ENCODE measurements at places on chromosomes 1 and 21.

GRCh38 chr1:36920801-36921405 lies 113.4 kb downstream of the GRIK3 start:
- no peak for DNase-seq

- no peak for DNase-seq
Observed at GRCh38 chr21:26833460-26833939, 11.7 kb downstream of the ADAMTS1 start.

DNA sequence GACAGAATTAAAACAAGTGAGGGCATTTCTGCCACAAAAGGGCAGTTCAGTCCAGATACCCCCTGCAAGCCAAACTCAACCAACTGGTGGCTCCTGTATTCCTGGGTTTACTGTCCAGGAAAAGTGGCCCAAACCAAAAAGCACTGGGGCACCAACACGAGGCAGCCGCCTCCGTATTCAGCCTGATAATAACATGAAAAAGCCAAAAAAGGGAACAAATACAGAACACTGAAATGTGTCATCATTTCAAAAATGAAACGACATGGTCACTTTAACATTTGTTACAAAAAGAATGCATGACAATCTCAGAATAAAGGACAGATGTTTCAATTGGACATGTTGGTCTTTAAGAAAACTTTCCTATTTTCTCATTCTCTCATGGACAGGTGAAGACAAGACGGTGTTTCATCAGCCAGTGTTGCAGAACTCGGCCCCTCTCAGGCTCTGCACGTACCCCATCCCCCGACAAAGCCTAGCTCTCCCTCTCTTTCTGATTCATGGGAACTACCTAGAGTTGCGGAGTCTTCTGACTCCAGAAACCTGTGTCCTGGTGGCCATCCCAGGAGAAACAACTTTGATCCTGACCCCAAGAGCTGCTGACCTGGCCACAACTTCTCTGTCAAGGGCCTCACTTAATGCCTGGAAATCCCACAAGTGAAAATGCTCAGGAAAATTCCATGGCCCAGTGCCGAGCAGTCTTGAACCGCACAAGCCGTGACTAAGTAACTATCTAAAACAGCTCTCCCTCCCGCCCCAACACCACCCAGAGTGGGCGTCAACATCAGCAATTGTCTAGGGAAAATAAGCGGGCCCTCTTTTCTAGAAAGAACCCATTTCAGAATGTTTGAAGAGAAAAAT lies 27.1 kb downstream of the ZBTB17 start:
- DNase-seq: no peak

DNA sequence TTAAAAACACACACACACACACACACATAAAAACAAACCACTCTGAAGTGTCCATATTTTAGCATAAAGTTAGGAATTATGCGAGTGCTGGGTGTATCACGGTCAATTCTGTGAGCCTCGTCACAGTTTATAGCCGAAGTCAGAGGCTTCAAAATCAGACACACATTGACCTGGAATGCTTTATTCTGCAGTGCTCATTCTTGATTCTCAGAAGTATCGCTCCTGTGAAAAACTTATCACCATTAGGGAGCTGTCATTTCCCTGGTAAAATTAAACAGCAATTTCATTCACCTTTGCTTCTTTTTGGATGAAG lies 8.7 kb upstream of the IRF2BP2 start:
- DNase-seq: no peak

DNA sequence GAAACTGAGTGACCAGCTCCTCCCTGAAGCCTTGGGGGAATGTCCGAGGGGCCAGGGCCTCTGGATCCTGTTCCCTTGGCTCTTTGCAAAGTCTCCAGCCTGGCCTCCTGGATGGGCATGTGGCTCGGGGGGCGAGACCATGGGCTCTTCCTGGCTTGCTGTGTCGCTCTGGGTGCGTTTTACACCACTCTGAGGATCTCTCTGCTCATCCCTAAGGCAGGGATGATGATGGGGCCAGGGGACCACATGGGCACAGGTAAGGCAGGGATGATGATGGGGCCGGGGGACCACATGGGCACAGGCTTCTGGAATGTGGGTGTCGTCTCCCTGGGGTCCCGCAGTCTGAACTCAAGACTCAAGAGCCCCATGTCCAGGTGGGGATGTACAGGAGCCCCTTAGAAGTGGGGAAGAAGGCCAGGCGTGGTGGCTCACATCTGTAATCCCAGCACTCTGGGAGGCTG lies 17.7 kb downstream of the TP73 start:
- no peak for DNase-seq

DNA sequence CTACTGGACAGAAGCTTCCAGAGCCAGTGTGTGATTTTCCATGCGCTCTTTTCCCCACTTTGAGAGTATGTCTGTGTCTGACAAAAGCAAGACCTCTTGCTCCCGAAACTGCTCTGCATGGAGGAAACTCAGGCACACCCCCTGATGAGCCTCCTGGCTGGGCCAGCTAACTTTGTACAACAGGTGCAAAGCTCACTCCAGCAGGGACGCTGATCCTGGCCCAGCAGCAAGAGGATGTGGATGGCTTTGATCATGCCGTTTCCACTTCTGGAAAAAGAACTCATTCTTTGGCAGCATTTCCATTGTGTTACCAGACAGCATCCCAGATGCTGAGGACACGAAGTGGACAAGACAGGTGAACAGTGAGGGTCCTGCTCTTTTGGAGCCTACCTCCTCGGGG lies 103.1 kb downstream of the TLR5 start:
- DNase-seq: no peak

GRCh38 chr1:157116737-157117103 lies 17.1 kb upstream of the ETV3L start:
- DNase-seq: no peak

- peak; percentile 41 for DNase-seq
Observed at GRCh38 chr1:8423692-8424538, 106.0 kb downstream of the SLC45A1 start.

- no peak for DNase-seq
Observed at GRCh38 chr1:66848193-66848592, 47.1 kb upstream of the INSL5 start.

DNA sequence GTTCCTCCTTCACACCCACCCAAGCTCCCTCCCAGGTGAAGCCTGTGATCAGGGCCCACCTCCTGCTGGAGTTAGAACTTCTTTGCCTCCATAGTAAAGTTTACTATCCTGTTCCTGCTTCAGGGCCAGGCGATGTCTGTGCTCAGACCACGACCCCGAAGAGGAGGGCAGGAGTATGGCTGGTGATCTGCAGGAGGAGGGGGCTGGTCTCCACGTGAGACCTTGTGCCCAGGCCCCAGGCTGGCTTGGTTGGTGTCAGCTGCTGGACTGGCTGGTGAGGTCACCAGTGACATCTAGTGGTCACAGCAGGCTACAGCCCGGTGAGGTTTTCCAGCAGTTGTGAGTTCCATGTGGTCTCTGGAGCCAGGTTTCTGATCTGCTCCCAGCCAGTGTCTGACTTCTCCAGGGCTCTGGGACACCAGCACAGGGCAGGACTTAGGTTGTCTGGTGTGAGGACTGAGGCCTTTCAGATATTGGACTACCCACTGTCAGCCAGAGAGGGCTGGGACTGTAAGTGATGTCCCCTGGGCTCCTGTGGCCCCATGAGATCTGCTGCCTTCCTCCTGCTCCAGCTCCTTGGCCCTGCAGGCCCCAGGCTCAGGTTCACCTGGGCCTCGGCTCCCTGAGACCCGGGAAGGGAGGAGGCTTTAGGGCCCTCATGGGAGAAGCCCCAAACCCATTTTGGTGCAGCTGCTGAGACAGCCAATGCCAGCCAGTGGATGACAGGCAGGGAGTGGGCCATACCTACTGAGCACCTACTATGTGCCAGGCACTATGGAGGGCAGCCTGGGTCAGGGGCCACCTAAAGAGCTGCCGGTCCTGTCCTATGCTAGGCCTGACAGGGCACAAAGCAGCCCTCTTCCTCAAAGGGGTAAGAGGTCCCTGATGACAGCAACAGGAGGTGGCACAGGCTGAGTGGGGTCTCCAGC lies 6.0 kb upstream of the UBL4B start:
- DNase-seq: peak; percentile 52

DNA sequence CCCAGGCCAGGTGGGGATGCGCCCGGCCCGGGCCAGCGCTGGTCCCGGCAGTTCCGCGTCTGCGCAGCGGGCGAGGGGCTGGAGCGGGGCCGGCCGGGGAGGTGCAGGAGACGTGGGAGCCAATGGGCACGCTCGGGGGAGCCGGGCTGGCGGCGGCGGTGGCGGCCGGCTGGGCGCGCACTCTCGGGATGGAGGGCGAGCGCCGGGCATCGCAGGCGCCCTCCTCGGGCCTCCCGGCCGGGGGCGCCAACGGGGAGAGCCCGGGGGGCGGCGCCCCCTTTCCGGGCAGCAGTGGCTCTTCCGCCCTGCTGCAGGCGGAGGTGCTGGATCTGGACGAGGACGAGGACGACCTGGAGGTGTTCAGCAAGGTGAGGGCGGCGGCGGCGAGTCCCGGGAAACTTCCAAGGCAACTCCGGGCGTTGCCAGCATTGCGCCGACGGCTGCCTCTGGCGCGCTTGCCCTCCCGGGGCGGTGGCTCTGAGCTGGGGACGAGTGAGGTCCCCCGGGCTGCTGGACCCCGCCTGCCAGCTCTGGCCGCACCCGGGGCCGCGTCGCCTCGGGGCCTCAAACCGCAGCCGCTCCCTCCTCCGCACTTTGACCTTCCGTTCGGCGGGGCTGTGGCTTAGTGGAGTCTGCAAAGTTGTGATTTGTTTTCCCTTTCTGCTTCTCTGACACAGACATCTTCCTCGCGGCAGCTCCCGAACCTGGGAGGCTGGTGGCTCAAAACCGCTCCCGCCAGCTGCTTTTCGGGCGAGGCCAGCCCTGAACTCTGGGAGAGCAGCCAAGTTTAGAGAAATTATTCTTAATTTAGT lies at the start of gene SNX7:
Gene SNX7, plus strand, starts transcription at position 178 of the 812 bp plus-strand sequence. Its CDS starts 11 bp downstream, at position 189.
- DNase-seq: no peak

- no peak for DNase-seq
Observed at GRCh38 chr1:29379443-29380073, 143.2 kb downstream of the PTPRU start.

- no peak for DNase-seq
Observed at GRCh38 chr1:67579623-67580394, 105.2 kb upstream of the GADD45A start.

DNA sequence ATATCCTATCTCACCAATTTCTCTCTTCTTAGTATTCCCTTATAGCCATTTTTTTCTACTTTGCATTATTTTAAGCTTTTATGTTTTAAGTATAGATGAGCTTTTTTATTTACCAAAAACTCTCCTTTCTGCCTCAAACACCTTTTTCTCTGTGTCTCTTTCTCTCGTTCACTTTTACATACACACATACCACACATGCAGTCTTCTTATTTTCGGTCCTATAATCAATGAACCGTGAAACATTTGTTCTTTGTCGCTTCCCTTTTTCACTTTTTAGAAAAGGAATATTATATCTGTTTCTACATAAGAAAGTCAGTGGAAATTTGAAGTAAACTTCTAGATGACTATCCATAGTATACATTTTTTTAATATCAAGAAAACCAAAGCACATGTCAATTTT lies 183.2 kb downstream of the MRPL39 start:
- no peak for DNase-seq

GRCh38 chr1:13965770-13966398 lies 265.9 kb downstream of the PRDM2 start:
- DNase-seq: no peak

Data from naive thymus-derived CD8-positive, alpha-beta T cell (primary cell).